Hepatic stellate cell (primary cell): ENCODE measurements at places on chromosomes 7 and 10.

GRCh38 chr7:30852308-30852684, 59.4 kb upstream of the AQP1 start:
- DNase-seq: no peak

DNA sequence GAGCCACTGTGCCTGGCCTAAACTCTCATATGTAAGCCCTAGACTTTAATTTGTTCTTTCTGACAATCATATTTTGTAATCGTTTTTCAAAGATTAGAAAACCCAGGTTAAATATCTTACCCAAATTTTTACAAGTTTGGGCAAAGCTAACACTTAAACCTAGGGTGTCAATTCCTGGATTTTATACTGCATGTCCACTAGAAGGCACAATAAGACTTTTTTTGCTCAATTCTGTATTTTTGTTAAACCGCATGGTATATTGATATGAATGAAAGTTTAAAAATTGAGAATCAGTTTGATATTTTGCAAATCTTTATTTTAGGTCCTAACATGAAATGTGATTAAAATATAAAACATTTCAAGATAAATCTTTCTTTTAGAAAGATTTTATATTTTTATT, 29.3 kb downstream of the DYNC2I1 start:
- DNase-seq: peak; percentile 37

- DNase-seq: no peak
Measured at GRCh38 chr10:88392222-88392621, 190.9 kb downstream of the RNLS start.

- no peak for DNase-seq
Measured at GRCh38 chr10:7239312-7239985, 171.4 kb downstream of the SFMBT2 start.

- no peak for DNase-seq
Measured at GRCh38 chr7:51356849-51357516, 40.4 kb upstream of the COBL start.

DNA sequence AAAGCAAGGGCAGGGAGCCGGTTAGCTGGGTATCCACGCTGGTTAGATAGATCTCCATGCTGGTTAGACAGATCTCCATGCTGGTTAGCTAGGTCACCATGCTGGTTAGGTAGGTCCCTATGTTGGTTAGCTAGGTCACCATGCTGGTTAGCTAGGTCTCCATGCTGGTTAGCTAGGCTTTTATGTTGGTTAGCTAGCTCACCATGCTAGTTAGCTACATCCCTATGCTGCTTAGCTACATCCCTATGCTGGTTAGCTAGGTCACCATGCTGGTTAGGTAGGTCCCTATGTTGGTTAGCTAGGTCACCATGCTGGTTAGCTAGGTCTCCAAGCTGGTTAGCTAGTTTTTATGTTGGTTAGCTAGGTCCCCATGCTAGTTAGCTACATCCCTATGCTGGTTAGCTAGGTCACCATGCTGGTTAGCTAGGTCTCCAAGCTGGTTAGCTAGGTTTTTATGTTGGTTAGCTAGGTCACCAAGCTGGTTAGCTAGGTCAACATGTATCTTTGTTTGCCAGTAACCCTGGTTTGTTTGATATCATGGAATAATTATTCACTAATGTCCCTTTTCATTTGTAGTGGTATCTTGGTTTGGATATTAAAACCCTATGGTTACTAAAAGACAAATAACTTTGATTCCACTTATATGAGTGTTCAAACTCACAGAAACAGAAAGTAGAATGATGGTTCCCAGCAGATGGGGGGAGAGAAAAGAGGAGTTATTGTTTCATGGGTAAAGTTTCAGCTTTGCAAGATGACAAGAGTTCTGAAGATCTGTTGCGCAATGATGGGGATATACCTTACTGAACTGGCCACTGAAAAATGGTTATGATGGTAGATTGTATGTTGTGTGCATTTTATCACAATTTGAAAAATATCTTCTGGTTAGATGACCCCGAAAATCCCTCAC, 136.2 kb downstream of the PRPF18 start:
- peak; percentile 26 for DNase-seq

- DNase-seq: no peak
Measured at GRCh38 chr10:74174521-74174920, 23.5 kb downstream of the ADK start.
